Dermis blood vessel endothelial cell (primary cell): ENCODE measurements at places on chromosomes 3 and 15. TPM values are rescaled to one million over a fixed set of nuclear protein-coding genes. Genes with fewer than 3 reads are reported as not detected.

DNA sequence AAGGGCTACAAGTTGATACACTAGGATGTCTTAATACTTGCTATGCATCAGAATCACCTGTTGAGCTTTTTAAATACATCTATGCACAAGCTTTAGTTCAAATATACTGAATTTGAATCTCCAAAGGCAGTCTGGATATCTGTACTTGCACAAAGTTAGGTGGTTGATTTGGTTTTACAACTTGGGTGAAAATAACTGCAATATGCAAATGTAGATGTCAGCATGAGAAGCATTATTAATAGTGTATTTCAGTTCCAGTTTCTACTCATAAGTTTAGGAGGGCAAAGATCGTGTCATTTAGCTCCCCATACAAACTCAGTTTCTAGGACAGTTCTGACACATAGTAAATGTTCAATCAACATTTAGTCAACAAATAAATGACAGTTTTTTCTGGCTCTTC, 25.6 kb downstream of the IQCB1 start:
- DNase-seq, result no peak

DNA sequence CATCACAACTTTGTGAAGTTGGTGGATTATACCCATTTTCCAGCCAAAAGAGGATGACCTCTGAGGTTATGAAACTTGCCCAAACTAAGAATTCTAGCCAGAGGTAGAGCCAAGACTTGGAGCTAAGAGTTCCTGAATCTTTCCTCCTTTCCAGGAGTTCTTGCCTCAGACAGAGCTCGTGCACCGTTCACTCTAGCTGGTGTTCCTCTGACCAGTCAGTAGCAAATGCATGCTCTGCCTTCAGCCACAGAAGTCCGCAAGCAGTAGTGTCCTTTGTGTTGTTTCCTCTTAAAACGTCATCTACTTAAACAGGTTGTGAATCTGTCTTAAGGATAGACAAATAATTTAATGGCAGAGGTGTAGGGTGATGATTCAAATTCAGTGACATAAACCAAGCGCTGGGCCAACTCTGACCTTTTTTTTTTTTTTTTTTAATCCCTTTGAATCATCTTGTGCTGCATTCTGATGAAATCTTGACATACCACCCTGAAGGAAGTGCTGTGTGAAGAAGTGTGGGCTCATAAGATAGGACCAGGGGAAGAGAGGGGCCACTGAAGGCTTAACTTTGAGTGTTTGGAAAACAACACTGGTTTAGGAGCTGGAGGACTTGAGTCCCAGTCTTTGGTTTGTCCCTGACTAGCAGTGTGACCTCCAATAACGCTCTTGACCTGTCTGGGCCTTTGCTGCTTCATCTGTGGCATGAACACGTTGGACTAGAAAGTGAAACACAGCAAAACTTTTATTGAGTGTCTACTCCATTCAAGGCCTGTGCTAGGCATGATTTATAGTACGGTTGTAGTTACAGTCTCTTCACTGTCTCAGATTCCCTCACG, 53.4 kb downstream of the ITPR1 start:
- DNase-seq, result no peak

GRCh38 chr3:16373341-16373946, 108.4 kb downstream of the OXNAD1 start:
- no peak for DNase-seq

DNA sequence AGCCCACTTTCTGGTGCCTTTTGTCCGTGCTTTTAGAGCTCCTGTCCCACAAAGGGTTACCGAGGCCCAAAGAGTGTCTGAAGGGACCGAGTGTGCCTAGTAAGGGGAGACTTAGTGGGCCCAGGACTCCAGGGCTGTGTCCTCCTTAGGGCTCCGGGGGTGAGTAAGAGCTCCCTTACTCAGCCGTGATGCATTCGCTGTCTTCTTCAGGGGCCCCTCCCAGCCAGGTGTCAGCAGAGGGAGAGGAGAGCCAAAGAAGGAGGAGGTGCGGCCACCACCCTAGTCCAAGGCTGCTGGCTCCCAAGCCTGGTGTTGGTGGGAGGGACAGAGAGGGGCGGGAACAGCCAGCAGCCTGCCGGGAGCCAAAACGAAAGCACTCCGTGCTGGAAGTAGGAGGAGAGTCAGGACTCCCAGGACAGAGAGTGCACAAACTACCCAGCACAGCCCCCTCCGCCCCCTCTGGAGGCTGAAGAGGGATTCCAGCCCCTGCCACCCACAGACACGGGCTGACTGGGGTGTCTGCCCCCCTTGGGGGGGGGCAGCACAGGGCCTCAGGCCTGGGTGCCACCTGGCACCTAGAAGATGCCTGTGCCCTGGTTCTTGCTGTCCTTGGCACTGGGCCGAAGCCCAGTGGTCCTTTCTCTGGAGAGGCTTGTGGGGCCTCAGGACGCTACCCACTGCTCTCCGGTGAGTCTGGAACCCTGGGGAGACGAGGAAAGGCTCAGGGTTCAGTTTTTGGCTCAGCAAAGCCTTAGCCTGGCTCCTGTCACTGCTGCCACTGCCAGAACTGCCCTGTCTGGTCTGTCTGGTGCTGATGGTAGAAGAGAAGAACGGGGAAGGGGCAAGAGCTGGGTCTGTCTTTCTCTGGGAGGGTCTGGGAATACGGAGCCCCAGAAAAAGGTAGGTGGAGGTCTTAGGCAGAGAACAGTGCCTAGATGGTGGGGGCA, at the start of gene IL17RC:
Gene IL17RC, plus strand, starts transcription at position 365 of the 947 bp plus-strand sequence. Its CDS starts 218 bp downstream, at position 583.
- peak; percentile 84 for DNase-seq

DNA sequence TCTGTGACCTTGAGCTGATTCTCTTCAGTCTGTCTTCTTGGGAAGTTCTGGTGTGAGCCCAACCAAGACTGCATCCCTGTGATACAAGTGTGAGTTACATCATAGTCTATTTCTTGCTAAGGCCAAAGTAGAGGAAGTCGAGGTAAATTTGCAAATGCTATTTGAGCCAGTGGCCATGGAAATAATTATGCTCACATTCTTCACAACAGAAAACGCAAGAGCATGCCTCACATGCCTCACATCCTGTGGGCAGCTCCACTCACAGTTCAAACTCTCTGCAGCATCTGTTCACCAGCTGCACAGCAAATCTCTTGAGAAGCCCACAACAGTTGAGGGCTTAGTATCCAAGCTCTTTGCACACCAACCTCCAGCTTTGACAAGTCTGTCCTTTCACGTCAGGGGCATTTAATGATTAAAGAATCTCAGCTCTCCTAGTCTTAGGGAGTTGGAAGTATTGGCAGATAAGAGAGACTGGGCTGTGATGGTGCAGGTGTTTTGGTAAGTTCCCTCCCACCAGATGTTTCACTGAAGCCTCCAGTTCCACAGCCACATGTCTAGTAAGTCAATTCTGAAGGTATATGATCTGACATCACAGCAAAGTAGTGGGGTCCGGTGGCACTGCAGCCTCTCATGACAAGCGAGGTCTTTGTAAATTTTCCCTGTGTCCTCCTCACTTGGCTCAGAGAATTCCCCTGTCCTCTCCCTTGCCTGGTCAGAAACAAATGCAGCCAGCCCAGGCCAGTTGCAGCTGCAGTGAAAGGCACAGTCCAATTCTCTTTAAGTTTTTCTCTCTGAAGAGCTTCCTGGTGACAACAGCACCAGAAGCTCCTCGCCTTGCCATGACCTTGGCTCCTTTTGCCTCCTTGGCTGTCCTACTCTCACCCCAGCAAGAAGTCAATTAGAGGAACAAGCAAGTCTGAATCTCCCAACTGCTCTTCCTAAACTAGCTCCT, 166.1 kb downstream of the SSR3 start:
- DNase-seq, result peak; percentile 5

DNA sequence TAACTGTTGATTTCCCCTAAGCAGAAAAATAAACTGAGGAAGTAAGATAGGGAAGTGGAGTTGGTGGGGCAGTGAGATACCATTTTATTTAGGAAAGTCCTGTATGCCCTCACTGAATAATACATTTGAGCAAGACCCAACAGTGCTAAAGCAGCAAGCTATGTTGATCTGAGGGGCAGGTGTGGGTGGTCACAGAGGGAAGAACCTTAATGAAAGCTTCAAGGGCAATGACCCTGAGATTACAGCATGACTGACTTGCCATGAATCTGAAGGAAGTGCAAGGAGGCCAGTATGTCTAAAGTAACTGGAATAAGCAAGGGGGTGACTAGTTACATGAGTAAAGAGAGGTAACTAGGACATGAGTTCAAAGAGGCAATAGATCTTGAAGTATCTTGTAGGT, 159.5 kb downstream of the CD47 start:
- DNase-seq, result no peak

- DNase-seq, result peak; percentile 87
These were observed 123.2 kb downstream of the MAGI1 start for GRCh38 chr3:65915477-65915876.

- DNase-seq, result no peak
These were observed 68.9 kb downstream of the RNF13 start for GRCh38 chr3:149881879-149882278.

- no peak for DNase-seq
These were observed 25.8 kb upstream of the PRICKLE2 start for GRCh38 chr3:64251019-64251418.

GRCh38 chr15:39623529-39623931, 42.7 kb downstream of the THBS1 start:
- DNase-seq, result no peak

The CCDC9B gene
- total RNA-seq, result 10.0 and 21.9 TPM in 2 replicates

GRCh38 chr15:40960151-40960885, 7.0 kb downstream of the CHAC1 start:
- DNase-seq, result no peak

- DNase-seq, result no peak
These were observed 99.8 kb downstream of the MEGF11 start for GRCh38 chr15:66153549-66154415.

GRCh38 chr3:160368804-160369203, 30.2 kb downstream of the IFT80 start:
- no peak for DNase-seq

- DNase-seq, result peak; percentile 51
These were observed 519 bp downstream of the ASB7 start for GRCh38 chr15:100602823-100603393.

The CD200 gene
- total RNA-seq, result 3.4 and 3.7 TPM in 2 replicates

The DOCK3 gene
- under 0.01 TPM in 1 of 2 replicates, not detected in the other for total RNA-seq
